ENCODE measurements at places on chromosomes 5 and 9.

- ATAC-seq, result no peak
Measured at GRCh38 chr5:18507114-18507513, 872.9 kb downstream of the TAF11L14 start.

DNA sequence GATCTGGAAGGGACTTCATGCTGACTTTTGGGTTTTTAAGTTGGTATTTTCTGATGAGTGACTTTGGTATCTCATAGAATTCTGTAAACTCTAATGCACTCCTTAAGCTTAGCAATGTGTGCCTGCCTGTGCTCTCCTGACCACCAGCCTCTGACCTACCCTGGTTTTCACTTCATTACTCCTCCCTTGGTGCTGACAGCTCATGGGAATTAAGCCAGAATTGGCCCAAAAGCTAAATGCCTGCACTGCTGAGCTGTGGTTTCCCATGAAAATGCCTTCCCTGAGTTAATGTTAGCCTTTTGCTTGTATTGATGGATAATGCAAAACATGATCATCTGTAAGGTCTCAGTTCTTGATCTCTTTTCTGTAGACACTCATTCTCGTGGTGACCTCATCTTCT is 308.0 kb downstream of the DOCK8 start:
- no peak for ATAC-seq

DNA sequence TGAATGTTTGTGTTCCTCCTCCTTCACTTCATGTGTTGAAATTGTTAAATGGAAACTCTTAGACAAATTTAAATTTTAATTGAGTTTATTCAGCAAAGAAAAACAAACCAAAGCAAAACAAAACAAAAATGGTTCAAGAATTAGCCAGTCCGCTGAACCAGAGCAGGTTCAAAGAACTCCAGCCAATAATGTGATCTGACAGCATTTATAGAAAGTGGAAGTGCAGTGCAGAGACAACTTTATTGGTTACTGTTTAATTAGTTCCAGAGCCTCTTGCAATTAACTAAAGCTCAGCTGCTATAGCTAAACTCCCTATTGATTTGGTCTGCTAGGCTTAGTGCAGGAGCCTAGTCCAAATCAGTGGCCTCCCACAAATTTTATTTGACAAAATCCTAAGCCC is 132.9 kb downstream of the RNF180 start:
- no peak for ATAC-seq

DNA sequence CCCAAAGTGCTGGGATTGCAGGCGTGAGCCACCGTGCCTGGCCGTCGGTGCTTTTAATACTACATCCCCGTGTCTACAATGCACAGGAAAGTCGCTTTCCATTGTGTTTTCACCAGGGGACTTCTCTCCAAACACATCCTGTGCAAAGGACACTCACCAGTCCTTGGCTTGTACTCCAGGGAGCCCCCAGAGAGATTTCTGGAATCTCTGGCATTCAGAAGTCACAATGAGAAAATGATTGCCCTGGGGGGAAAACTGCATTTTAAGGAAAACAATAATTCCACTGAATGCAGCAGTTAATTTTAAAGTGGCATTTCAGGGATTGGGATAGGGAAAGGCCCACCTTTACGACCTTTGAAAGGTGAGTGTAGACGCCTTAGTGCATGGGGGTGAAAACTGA is 112.0 kb downstream of the ADAMTS16 start:
- no peak for ATAC-seq

GRCh38 chr9:86303316-86303975 is 21.1 kb upstream of the ISCA1 start:
- peak; percentile 99 for ATAC-seq

DNA sequence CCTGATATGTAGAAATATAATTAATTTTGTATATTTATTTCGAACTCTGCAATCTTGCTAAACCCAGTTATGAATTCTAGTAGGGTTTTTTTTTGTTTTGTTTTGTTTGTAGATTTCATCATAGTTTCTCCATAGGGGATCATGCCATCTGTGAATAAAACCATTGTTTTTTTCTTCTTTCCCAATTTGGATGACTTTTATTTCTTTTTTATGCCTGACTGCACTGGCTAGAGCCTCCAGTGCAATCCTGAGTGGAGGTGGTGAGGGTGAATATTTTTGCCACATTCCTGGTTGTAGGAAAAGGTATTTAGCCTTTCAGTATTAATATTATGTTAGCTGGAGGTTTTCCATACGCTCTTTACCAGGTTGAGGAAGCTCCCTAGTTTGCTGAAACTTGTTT is 70.0 kb upstream of the GFPT2 start:
- no peak for ATAC-seq

- no peak for ATAC-seq
Measured at GRCh38 chr9:72478966-72479365, 42.4 kb upstream of the TMC1 start.

DNA sequence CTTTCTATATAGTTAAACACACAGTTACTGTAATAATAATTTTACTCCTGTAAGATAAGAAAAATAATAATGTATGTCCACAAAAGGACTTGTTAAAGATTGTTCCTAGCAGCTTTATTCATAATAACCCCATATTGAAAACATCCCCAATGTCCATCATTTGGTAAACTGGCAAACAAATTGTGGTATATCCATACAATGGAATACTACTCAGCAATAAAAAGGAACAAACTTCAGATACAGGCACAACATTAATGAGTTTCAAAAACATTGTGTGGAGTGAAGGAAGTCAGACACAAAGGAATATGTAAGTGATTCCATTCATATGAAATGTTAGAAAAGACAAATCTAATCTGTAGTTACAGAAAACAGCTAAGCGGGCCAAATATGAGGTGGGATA is 1.9 kb upstream of the MEGF10 start:
- no peak for ATAC-seq

DNA sequence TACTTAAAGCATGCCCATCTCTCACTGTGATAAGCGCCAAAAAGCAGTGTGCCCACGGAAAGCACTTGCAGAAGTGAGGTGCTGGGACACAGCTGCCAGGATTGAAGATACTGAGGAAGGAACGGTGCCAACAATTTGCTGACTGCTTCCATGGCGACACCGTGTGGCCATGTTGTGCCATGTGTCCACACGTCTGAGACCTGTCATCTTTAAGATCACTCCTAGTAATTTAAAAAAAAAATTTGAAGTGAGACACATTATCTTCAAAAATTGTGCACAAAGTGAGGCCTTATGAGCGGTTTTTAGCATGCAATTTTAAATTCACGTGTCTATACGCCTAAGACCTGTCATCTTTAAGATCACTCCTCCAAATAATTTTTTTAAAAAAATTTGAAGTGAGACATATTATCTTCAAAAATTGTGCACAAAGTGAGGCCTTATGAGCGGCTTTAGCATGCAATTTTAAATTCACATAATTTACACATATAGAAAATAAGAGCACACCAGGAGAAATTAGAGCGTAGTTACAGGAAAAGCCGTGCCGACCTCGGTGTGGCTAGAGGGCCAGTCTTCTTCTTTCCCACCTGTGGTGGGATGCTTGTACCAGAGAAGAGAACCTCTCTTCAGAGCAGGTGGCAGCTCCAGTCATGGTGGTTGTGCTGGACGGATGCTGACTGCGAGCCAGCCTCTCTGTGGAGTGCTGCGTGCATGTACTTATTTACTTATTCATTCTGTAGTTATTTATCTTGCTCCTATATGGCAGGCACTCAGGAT is 21.4 kb upstream of the FLT4 start:
- peak; percentile 49 for ATAC-seq

- ATAC-seq, result no peak
Measured at GRCh38 chr5:39523821-39524220, 99.0 kb upstream of the DAB2 start.

DNA sequence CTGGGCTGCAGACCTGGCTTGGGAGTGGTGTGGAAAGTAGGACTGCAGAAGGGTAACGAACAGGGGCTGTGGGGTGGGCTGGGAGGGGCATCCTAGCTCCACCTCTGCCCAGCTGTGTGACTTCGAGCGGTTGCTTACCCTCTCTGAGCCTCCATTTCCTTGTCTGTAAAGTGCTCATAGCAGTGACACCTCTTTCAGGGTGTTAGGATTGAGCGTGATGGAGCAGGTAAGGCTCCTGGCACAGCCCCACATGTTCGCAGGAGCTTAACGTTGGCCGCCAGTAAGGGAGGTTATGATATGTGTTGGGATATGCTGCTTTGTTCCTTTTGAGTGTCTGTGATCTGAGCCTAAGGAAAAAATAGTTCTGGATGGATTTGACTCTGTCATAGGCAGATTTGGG is 2.1 kb downstream of the NDST1 start:
- ATAC-seq, result no peak

DNA sequence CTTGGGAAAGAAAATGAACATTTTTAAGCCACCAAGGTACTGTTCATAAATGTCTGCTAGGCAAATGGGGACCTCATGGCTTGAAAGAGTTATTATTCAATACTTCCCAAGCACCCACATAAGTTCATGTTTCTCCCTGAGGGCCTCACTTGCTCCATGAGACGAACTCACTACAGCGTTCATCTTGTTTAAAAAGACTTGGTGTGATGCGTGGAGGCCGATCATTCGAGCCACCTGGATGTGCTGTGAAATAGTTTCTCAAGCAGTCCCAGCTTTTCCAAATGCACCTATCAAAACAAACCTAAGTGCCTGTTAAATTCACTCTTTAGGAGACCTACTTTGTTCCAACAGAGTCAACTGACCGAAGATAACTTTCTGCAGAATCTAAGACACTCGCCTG is 103.2 kb downstream of the LHFPL2 start:
- ATAC-seq, result no peak

GRCh38 chr5:6398570-6399230 is 20.4 kb upstream of the MED10 start:
- ATAC-seq, result no peak

DNA sequence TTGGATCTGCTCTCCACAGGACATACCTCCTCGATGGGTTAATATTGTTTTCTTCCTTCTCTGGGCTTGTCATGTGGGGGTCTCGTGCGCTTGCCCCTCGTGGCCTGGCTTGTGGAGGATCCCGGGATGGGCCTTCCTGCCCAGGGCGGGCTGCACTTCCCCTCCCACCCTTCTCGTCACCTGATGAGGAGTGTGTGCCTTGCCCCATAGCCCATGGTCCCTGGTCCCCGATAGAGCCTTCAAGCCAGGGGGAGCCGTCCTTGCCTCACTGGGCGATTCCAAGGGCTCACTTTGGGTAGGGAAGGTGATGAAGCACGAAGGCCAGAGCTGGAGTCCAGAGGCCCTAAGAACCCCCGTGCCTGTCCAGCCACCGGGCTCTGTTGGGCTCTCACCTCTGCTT is 28.7 kb downstream of the DYNC2I2 start:
- no peak for ATAC-seq

GRCh38 chr9:128409978-128410377 is 10.7 kb upstream of the CERCAM start:
- no peak for ATAC-seq

- no peak for ATAC-seq
Measured at GRCh38 chr9:137969685-137970084, 92.1 kb downstream of the CACNA1B start.

DNA sequence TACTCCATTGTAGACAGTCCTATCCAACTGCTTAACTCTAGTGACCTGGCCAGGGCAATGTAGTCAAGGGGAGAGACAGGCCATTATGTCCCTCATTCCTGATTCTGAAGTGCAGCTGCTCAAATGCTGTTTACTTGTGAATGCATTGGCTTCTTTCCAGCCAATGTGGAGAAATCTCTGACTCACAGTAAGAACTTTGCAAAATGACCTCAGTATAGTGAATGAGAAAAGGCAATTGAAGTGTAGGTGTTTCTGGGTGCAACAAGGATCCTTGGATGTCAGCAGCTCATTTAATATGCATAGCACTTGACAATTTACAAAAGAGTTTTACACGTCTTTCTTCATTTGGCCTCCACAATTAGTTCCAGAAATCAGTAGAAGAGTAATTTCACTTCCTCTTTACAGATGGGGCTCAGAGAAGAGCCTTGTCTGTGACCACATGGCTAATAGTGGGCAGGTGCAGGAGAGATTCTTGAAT is 367.2 kb downstream of the OSTF1 start:
- ATAC-seq, result no peak

DNA sequence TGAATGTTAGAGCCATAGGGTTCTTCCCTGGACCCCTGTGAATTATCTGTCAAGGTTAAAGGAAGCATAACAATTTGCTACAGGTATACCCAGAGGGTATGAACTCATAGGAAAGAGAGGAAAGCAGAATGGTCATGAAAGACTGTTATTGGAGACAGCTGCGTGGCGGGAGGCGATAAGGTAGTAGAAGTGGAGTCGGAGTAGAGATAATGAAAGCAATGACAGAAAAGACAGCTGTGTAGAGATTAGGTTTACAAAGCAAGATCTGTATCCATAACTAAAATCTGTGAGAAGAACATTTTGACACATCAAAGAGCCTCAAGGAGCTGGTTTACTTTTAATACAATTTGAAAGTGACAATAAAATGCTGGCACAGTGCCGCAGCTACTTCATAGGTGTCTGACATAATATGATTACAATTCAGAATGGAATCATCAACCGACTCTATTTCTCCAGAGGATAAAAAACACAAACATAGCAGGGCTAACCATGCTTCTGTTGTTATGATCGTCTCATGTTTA is 603.9 kb downstream of the CDH12 start:
- ATAC-seq, result no peak

- ATAC-seq, result no peak
Measured at GRCh38 chr5:103889500-103890209, 327.1 kb upstream of the NUDT12 start.

DNA sequence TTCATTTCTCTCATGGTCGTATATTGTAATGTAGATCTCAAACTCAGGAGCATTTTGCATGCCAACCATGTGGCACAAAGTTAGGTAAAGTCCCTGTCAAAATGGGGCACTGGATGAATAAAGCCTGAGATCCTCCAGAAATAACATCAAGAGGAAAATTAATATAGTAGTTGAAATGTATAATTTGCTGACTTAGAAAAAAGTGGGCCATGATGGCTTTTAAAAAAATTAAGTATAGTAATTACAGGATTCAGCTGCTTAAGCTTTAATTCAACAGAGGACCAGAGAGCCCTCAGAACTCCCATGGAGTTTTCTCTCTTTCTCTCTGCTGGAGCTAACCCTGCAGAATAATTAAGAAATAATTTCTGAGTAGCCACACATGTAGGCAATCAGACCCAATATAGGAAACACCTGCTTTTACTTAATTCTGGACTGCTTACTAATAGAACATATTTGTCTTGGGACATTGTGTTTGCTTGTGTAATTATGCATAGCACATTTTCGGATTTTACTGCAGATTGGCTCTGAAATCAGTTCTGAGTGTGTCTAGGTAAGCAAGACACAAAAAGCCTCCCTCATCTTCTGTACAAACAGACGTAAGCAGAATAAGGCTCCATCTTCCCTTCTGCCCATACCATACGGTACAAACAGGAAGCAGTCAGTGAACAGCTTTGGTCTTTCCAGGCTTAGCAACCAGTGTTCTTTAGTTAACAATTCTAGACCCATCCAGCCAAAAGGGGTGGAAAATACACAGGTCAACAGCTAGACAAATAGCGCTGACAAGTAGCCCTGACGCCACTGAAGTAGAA is 26.5 kb upstream of the PCSK1 start:
- no peak for ATAC-seq

DNA sequence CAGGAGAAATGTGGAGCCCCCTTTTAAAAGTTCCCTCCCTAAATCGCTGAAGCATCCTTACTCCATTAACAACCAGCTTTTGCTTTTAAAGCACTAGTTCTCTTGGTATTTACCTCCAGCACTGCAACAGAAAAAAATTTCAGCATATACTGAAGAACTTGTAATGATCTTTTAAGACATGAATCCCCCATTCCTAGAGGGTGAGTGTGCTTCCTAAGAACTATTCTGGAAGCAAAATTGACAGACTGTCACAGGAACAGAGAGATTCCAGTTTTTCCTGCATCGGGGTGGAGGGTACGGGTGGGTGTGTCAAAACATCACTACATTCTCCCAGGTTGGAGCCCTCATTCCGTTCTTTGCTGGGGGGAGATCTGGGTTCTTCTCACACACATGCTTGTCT is 151.9 kb downstream of the EBF1 start:
- ATAC-seq, result no peak

Measured in activated CD4-positive, CD25-positive, alpha-beta regulatory T cell treated with anti-CD3 and anti-CD28 coated beads, Interleukin-2, amount 50 U/mL, for 24 hours (primary cell).